ENCODE measurements at places on chromosomes 3 and 15.

DNA sequence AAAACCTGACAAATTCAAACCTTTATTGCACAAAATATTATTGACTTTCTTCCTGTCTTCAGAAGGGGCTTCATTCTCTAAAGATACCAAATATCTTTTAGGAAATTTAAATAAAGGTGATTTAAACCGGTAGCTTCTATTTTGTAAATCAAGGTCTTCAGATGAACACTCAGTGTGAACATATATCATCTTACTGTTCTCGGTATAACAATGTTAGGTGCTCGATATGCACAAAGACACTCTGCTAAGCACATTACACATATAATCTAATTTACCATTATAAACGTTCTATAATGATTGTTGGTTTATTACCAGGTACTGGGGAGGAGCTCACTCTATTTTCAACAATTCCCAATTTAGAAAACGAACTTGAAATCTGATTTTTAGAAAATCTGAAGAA is 225.4 kb upstream of the AZI2 start:
- DNase-seq: no peak

GRCh38 chr3:72058493-72059081 is 273.6 kb upstream of the PROK2 start:
- no peak for DNase-seq

DNA sequence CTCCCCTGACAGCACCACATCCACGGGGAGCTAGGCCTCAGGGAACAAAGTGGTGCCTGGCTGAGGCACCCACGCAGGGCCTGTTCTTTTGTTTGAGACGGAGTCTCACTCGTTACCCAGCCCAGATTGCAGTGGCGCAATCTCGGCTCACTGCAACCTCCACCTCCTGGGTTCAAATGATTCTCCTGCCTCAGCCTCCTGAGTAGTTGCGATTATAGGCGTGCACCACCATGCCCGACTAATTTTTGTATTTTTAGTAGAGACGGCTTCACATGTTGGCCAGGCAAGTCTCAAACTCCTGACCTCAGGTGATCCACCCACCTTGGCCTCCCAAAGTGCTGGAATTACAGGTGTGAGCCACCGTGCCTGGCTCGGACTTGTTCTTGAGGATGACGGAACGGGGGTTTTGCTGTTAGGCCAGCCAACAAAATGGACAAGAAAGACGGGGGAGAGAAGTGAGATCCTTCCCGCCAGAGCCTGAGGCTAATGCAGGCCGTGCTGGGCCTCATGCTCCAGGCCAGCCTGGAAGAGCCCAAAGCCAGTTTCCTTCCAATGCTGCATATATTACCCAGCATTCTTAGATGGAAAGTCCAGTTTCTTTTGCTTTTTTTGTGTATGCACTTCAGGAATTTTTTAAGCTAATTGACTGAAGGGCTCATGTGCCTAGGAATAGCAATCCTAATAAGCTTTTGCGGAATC is 28.1 kb upstream of the FURIN start:
- DNase-seq: no peak

DNA sequence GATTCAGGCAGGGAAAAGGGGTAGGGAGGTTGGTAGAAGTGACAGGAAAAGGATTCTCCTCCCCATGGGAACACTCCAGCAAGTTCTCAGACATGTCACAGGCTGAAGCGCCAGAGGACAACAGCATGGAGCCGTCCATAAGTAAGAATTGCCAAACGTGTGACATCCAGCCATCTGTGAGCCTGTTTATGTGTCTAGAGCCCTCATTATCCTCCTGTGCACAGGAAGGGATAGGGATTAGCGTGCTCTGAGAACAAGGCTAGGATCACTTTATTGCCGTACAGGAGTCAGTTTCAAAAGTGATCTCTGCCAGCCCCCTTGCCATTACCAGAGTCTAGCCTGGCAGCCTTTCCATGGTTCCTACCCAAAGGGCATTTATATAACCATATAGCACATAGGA is 549.5 kb downstream of the NTRK3 start:
- DNase-seq: no peak

GRCh38 chr3:45611628-45612081 is 17.1 kb downstream of the LIMD1 start:
- no peak for DNase-seq

DNA sequence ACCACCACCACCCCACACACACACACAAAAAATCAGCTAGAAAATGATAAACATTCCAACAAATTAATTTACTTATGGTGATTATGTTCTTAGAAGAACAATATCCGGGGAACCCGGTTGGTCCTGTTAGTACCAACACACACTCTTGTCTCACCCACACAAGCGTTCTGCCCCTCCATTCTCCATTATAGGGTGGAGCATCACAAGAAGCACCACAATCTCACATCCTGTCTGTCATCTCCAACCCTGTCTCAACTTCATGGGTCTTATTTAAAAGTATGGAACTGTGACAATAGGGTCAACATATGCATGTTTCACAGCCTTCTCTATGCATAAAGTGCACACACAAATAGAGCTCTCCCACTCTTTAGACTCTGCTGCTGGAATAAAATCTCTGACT is 5.6 kb downstream of the GSK3B start:
- no peak for DNase-seq

DNA sequence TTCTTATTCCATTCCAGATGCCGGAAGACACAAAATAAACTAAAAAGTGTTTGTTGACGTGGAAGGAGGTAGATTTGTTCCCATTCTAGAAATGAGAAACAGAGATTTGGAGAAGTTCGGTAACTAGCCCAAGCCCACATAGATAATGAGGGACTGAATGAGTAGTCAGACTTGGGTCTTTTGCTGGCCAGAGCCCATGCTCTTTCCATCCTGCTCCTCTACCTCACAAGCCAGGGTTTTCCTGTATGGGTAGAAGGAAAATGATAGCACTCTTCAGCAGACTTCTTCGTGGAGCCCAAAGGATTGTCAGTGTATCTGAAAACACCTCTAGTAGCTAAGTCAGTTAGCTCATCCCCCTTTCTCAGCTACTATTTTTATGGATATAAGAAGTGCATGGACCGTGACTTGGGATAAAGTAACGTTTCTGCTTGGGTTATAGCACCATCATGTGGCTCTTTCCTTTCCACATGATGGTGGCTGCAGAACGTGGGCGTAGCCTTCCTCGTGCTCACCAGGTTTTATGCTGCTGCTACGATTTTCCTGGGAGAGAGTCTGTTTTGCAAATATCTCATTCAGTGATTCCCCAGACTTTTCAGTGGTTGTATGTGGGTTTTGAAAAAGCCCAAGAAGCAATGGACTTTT is 84.6 kb downstream of the DGKG start:
- peak; percentile 82 for DNase-seq

DNA sequence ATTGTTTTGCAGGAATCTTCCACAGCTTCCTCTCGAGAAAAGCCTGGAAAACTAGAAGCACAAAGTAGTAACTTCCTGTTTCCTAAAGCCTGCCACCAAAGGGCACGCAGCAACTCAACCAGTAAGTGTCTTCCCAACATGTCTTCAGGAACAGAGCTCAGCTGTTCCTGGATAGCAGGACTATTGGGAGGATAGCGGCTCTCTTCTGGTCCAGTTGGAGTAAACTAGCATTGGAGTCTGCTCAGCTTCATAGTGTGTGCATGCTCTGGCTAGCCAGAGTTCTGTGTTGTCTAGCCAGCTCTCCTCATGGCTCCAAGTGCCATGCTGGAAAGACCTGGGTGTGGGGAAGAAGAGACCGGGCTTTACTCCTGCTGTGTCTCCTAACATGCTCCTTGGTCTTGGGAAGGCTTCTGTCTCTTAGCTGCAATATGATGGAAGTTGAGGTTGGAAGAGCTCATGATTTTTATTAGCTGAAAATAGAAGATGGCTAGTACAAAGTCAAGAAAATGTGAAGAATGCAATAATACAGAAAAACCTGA is 63.1 kb downstream of the IL16 start:
- DNase-seq: no peak

DNA sequence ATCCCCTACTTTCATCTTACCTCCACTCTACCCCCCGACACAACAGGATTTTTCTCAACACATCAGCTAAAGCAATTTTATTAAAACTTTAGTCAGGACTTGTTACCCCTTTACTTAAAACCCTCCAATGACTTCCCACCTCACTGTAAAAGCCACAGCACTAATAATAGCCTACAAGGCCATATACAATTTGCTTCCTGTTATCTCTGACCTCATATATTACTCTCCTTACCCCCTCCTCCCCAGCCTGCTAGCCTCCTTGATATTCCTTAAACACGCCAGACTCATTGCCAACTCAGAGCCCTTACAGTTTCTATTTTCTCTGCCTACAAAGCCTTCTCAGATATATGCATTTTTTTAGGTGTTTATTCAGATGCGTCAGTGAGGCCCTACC is 54.4 kb downstream of the DCUN1D1 start:
- no peak for DNase-seq

- DNase-seq: no peak
Measured at GRCh38 chr3:26962492-26963360, 340.2 kb downstream of the LRRC3B start.

- DNase-seq: peak; percentile 51
Measured at GRCh38 chr15:63277038-63277892, at the start of gene APH1B. TSS of gene APH1B (plus strand) at chr15:63277605. CDS start at chr15:63277624, 19 bp downstream.

DNA sequence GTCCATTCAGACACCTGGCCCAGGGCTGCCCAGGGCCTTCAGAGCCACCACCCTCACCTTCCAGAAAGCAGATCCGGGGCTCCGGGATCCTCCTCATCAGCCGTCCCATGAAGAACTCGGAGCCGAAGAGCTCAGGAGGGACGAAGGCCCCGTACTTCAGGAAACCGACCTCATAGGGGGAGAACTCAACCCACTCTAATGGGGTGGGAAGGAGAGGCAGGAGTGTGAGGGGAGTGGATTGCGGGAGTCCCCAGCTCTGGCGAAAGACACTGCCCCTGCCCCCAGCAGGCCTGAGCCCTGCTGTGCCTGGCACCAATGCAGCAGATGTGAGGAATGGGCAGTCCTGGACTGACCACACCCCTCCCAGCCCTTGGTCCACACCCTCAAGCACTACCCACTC is 22.6 kb downstream of the PLA2G4D start:
- DNase-seq: no peak

- DNase-seq: peak; percentile 84
Measured at GRCh38 chr3:45064512-45065372, 38.6 kb downstream of the CLEC3B start.

DNA sequence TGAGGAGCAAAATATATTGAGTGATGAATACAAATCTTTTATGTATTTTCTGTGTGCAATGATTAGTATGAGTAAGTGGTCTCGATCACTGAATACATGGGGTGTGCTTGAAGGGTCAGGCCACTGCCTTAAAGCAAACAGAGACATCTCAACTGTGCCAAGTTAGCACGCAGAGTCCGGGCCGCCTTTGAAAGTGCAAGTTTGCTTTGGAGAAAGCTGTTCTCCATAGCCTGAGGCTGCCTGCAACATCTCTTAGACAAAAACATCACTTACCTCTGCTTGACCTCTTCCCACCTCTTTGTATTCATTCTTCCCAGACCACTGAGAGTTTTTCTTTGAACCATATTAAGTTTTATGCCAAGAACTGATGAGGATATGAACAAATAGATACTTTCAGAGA is 267.0 kb downstream of the ZBTB20 start:
- no peak for DNase-seq

DNA sequence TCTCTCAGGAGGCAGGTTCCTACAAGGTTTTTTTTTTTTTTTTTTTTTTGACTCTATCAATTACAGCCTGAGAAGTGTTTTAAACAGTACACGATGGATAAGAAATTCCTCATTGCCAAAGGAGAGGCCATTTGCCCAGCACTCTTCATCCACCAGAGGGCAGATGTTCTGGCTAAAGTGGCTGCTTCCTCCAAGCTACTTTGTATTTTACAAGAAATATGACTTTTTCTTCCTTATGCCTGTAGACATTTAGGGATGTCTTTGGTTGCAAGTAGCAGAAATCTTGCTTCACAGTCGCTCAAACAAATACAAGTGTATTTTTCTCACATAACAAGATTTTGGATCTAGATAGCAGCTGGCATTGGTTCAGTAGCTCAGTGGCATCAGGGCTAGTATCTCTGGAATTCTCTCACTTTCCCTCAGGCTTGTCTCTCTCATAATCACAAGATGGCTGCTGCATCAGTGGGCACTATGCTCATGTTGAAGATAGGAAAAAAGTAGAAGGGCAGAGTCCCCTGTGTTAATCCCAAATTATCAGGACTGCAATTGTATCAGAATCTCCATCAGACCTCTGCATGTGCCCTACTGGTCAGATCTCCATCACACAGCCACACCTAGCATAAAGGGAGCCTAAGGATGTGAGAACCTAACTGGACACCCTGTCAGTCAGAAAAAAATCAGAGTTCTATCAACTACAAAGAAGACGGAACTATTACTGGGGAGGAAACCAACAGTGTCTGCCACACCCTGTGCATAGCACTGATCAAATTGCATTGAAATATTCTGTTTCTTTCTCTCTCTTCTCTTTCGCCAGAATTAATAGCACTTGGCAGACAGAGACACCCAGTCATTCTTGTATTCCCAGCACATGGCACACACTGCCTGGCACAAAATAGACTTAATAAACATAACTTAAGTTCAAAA is 138.9 kb upstream of the COL8A1 start:
- peak; percentile 81 for DNase-seq

DNA sequence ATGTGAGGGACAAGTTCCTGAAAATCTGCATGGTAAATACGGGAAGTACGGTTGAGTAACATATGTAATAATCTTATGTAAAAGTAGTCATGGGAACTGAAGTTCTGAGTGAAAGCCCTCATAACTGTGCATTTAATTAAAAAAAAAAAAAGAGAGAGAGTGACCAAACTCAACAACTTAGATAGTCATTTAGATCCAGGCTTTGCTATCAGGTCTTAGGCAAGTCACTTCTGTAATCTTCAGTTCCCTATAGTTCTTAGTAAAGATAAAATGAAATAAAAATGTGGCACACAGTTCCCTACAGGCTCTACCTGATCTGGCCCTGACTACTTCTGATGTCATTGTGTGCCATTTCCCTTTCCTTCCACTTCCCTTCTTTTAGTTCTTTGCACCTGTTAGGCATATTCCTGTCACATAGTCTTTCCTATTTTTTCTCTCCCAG is 15.0 kb downstream of the RNF111 start:
- no peak for DNase-seq

GRCh38 chr15:101470548-101471239 is 18.8 kb downstream of the PCSK6 start:
- no peak for DNase-seq

GRCh38 chr15:52097180-52097579 is 15.4 kb downstream of the BCL2L10 start:
- DNase-seq: peak; percentile 27

DNA sequence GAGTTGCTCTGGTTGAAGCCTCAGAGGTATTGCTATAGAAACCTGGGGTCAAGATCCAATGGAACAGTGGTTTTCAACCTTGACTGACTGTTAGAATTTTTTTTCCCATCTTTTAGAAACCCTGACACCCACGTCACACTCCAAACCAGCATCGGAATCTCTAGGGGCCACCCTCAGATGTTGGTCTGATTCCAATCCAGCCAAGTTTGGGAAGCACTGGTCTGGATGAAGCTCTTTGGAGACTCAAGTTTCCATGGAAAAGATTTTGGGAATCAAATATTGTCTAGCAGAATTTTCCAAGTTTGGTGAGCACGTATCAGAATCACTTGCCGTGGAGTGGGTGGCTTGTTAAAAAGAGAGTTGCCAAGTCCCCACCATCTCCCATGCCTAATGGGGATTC is 103.8 kb downstream of the THSD4 start:
- DNase-seq: peak; percentile 48

- DNase-seq: peak; percentile 59
Measured at GRCh38 chr15:82530606-82531379, 9.5 kb downstream of the RPS17 start.

Measured in fibroblast of the aortic adventitia (primary cell).